ENCODE measurements at places on chromosomes 6 and 20.

GRCh38 chr20:25865715-25866656 lies 169.3 kb upstream of the ZNF337 start:
- DNase-seq: peak; percentile 64

- DNase-seq: no peak
These were observed 1.0 kb downstream of the FILIP1 start for GRCh38 chr6:75492386-75493153.

DNA sequence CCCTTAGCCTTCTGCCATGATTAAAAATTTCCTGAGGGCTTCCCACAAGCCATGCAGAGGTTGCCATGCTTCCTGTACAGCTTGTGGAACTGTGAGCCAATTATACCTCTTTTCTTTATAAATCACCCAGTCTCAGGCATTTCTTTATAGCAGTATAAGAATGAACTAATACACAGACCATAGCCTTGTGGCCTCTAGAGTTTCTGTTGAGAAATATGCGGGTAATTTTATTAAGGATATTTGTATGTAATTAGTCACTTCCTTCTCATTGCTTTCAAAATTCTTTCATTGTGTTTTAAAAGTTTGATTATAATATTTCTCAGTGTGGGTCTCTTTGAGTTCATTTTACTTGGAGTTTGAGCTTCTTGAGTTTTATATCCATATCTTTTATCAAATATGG lies 484.9 kb downstream of the COL12A1 start:
- DNase-seq: no peak

GRCh38 chr6:30325873-30326525 lies 728 bp upstream of the TRIM39 start:
- DNase-seq: peak; percentile 61

- peak; percentile 32 for DNase-seq
These were observed 83.7 kb downstream of the STXBP5 start for GRCh38 chr6:147287869-147288271.

DNA sequence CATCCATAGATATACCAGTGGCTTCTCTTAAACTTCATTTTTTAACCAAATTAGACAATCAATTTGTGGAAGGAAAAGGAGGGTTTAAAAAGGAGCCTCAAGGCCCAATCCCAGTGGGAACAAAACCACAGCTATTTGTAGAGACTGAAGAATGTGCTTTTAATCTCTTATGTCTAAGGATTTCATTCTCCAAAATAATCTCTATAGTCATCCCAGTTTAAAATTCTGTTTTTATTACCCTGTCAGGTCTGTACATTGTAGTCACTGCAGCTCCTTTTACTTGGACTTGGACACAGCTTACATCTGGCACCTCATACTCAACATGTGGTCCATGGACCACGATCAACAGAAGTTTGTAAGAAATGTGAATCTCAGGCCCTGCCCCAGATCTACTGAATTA lies 152.1 kb upstream of the STMND1 start:
- DNase-seq: no peak

DNA sequence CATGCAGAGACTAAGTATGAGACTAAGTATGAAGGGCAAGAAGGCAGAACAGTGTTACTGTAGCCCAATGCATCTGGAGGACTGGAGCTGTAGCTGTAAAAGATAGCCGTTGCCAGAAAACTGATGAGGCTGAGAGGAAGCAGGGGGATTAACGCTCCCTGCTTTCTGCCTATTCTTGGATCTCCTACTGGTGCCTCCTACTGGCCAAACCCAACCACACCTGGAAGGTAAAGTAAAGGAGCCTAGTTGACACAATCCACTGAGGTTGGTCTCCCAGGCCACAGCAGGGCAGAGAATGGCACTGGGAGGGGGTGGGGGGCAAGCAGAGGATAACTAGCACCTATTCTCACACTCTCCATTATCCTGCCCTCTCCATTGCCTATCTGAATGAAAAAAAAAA lies 105.0 kb upstream of the MRPS10 start:
- no peak for DNase-seq

DNA sequence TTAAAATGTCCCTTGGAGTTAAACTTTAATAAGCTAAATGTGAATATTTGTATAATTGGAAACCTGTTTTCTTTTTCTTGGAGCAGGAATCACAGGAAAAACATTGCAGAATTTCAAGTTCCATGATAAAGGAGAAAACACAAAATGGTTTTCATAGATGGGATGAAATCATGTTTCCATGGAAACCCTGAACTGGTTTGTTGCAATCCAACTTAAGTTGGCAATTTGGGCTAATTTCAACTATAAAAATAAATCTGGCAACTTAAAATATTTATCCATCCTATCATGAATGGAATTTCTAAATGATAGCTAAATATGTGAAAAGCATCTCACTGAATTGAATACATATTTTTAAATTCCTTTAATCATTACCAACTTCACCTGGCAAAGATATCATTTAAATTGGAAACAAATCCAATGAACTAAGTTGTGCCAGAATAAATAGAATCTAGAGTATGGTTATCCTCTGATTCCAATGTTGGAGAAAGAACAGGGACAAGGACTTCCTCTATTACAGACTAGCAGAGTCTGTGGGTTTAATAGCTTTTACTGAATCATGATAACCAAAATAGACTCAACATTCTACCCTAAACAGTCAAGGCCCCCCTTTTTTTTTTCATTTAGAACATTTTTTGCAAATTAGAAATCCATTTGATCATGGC lies 33.2 kb downstream of the COL21A1 start:
- DNase-seq: peak; percentile 4

DNA sequence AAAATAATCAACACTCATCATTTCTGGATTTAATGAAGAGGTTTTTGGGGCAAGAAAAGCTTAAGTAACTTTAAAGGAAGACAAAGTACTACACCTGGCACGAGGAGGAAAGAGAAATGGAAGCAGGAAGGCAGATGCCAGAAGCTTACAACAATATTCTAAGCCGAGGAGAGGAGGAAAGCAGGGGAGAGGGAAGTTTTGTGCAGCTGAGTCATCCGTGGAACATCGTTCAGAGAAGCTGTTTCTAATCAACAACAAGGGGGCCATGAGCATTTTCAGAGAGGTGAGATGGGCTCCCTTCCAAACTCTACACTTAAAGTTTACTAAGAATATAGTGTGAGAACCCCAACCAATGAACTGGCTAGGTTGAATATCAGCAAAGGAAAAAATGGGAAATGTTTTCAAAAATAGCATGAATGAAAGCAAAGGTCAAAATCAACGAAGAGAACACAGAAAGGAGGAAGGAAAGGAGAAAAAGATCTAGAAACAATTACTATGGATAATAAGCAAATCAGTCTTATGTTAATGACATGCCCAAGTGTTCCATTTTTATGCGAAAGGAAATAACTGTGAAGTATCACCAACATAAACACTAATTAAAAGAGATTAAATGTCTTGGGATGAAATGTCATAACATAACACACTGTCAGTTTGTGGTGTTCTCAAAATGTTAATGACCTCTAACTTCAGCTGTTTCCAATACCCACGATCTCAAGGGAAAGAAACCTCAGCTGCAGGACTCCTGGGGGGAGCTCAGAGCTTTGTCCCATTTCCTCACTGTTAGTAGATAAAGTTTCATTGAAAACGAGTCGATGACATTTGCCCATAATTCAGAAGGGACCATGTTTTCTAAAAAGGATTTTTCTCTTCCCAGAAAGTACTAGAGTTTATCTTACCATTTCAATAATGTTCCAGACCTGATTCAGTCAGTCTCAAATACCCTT lies 203.4 kb upstream of the STXBP5 start:
- DNase-seq: no peak

- DNase-seq: no peak
These were observed 1.3 kb downstream of the DAAM2 start for GRCh38 chr6:39793516-39793915.
